Muscle of leg (tissue), 16 donors: ENCODE measurements at places on chromosomes 2 and 18. TPM values are rescaled to one million over a fixed set of nuclear protein-coding genes. Genes with fewer than 3 reads are reported as not detected.
A peak's percentile ranks its signal among the peaks of the same experiment; 100 is the strongest.

DNA sequence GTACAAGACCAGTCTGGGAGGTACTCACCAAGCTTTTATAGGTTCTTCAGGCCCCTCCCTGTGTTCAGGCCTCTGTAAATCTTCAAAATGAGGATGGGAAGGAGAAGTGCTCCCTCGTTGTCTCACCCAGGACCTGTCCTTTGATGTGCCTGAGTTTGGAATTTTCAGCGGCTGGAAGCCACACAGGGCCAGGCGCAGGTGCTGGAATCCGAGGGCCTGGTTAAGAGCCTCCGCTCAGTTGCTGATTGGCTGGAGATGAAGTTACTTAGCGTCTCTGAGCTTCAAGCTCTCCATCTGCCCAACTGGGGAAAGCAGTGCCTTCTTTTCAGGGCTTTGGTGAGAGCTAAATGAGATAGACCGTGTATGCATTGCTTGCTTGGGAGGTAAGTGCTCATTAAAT lies 30.0 kb downstream of the HJURP start:
- no peak for DNase-seq

- DNase-seq = peak; percentile 93
These were observed 168.4 kb upstream of the HAAO start for GRCh38 chr2:42960842-42961180.

DNA sequence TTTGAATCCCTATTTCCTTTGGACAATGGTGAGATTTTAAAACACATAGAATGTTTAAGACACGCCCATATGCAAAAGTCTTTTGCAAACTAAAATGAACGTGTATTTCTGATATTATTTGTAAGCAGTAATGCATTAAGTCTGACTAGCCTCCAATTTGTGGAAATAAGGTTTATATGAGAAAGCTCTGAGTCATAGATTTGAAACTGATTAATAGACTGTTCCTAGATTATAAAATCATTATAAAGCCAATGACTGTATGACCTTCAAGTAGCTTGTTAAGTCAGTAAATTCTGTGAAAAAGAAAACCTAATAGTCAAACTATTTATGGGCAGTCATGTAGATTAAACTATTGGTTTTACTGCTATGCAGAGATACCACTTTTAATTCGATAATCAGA lies 12.8 kb upstream of the EFEMP1 start:
- no peak for DNase-seq

DNA sequence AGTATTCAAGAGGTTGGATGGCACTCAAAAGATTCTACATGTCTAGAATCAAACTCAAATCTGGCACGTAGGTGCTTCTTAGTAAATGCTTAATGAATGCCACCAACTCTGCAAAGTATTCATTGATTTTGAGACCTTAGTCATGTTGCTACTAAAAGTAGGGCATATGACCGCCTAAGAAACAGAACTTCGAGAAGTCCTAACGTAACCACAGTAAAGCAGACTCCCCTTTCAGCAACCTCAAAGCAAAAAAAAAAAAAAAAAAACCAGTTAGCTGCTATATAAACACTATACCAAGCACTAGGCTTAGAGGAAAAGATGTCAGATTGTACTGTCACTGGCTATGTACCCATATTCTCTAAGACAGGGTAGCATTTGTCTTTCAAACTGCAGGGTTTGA lies 33.9 kb downstream of the PTCD3 start:
- DNase-seq = no peak

Gene GCKR
- not detected for polyA plus RNA-seq

DNA sequence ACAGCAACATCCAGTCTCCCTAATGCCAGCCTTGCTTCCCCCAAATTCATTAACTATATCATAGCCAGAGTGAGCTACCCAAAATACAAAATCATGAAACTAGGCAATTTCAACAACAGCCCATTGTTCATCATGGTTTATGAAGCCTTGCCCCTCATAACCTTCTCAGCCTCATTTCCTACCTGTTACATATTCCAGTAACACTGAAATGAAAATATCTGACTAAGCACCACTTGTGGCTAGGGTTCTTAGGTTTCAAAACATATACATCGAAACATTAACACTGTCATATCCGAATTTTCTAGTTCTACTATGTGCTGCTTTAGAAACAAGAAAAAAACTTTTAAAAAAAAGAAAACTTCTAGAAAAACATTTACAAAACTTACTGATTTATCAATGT lies 59.5 kb downstream of the ATAD2B start:
- DNase-seq = no peak

DNA sequence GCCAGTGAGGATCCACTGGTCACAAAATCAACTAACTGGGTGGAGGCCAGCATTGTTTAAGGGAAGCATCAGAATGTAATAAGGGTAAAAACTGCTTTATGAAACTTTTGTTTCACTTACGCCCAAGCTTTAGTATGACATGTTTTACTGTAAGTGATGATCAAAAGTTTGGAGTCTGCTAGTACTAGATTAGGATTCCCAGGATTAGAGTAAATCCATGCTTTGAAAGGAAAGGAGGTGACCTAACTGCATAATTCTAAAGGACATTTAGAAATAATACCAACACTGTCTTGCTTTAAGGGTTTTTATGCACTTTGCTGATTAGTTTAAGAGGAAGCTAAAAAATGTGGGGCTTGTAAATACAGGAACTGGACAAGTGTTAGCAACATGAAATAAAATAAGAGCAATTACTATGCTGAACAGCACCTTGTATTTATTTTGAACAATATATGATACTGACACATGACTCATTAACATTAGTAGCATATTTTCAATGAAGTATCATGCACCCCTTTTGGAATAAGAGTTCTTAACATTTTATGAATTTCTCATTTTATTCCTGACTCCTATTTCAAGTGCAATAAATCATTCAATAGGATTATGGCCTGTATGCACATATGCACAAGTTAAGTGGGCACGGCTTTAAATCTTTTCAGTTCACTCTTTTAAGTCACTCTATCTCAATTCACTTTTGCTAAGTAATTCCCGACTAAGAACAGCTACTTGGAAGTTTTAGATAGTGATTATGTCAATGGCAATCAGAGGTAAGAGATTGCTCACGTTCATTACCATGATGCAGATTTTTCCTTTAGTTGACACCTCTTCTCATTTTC lies 62.5 kb downstream of the STK39 start:
- DNase-seq = no peak

Gene AOX1
- 0.92 TPM for polyA plus RNA-seq

- DNase-seq = peak; percentile 89
These were observed at the start of gene DOK6 for GRCh38 chr18:69400253-69400975. Gene DOK6 (plus strand): TSS chr18:69400888.

DNA sequence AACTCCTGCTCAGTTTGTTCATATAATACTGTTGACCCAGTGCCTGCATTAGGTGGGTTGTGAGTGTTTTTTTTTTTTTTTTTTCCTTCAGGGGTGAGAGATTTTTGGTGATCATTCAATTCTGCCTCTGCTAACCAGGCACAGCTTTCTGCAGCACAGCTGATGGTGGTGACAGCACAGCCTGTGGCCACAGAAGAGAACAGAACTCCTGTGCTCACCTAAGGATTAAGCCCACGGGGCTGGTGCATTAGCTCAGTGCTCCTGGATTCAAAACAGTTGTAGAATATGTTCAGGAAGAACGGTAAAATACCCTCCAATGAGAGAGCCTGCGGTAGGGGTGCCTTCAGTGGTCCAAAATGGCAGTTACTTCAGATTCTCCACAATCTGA lies 42.0 kb downstream of the PKP4 start:
- no peak for DNase-seq

DNA sequence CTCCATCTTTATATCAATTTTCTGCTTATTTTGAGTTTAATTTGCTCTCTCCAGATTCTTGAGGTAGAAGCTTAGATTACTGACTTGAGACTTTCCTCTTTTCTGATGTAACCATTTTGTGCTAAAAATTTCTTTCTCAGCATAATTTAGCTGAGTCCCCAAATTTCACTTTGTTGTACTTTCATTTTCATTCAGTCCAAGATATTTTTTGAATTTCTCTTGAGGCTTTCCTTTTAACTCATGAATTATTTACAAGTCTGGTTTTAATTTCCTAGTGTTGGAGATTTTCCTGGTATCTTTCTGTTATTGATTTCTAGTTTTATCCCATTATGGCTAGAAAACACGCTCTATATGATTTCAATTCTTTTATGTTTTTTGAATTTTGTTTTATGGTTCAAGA lies 144.7 kb upstream of the PGAP1 start:
- DNase-seq = peak; percentile 66
